ENCODE measurements at places on chromosomes 2 and 18.

DNA sequence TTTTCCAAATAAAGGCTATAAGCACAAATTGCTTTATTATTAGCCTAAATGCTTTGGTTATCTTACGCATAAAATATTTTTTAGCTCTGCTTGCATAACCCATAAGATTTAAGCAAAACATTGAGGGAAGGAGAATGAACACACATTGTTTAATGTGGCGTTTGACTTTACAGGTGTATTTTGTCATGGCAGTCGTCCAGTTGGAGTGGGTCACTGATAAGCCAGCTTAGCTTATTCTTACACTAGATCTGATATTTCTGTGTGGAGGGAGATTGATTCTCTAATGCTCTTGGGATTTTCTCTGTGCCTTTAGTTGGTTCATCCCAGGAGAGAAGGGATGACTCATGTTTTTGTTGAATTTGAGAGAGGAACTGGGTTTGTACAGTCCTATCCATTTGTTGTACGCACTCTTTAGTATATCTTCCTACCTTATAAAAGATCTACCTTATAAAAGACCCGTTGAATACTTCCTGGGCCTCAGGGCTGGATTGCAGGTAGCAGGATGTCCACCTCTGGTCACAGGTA lies 47.5 kb upstream of the ACYP2 start:
- no peak for DNase-seq

GRCh38 chr2:149562324-149562723 lies 25.3 kb downstream of the MMADHC start:
- DNase-seq, result no peak

GRCh38 chr2:2184549-2185249 lies 146.4 kb downstream of the MYT1L start:
- no peak for DNase-seq

GRCh38 chr2:85273738-85274731 lies 53.8 kb downstream of the TGOLN2 start:
- no peak for DNase-seq

GRCh38 chr2:200702646-200703118 lies 109.0 kb upstream of the BZW1 start:
- DNase-seq, result no peak

GRCh38 chr2:81084101-81084500 lies 779.5 kb upstream of the LRRTM1 start:
- no peak for DNase-seq

GRCh38 chr2:229098801-229099200 lies 172.3 kb downstream of the PID1 start:
- no peak for DNase-seq

- no peak for DNase-seq
Observed at GRCh38 chr2:220165401-220165800, 538.0 kb downstream of the SLC4A3 start.

DNA sequence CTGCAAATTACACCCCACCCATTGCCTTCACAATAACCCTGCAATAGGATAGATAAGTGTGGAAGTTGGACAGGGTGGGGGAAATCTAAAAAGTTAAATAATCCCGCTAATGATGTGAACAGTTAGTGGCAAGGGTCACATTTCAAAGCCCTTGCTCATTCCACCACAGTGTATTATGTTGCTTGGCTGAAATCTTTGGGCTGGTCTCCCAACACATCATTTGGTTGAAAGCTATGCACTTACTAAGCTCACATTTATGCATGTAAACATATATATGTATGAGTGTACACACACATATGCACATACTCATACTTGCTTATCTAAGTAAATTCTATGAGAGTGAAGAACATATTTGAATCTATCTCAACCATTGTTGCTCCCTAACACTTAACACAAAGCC lies 197.8 kb downstream of the RDH14 start:
- DNase-seq, result no peak

DNA sequence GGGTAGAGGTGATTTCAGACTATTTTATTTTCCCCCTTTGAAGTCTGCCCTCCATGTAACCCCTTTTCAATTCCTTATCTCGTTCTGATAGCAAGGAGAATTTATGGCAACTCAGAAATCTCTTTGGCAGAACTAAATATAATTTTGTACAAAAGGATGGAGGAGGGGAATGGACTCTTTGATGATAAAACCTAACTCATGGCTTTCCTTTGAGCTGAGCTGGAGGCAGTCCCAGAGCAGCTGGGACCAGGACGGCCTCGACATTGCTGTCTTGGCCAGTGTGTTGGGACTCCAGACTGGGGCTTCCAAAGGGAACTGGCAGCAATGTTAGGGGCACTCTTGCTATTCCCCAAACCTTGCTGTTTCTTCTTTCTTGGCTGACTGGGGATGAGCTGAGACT lies 47.7 kb downstream of the PAX8 start:
- no peak for DNase-seq

- no peak for DNase-seq
Observed at GRCh38 chr2:20565101-20565622, 85.7 kb downstream of the HS1BP3 start.

DNA sequence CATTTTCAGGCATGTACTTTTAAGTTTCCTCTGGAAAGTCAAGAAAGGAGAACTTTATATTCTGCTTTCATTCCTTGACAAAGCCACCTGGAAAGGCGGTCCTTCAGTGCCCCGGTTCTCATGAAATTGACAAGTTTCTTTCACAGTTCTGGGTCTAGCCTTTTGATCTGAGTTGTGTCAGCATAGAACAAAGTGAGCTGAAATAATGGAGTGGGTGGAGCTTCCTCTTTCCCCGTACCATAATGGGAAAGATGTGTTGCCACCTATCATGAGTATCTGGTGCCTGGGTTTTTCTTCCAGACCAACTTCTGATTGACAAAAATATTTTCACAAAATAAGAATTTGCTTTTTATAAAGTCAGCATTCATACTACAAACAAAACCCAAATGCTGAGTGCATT lies 49.3 kb downstream of the PTRHD1 start:
- no peak for DNase-seq

- DNase-seq, result no peak
Observed at GRCh38 chr18:9867071-9867594, 18.6 kb upstream of the TXNDC2 start.

GRCh38 chr2:240428245-240428644 lies 7.2 kb upstream of the GPC1 start:
- no peak for DNase-seq

GRCh38 chr2:203989521-203989920 lies 53.0 kb downstream of the ICOS start:
- no peak for DNase-seq

DNA sequence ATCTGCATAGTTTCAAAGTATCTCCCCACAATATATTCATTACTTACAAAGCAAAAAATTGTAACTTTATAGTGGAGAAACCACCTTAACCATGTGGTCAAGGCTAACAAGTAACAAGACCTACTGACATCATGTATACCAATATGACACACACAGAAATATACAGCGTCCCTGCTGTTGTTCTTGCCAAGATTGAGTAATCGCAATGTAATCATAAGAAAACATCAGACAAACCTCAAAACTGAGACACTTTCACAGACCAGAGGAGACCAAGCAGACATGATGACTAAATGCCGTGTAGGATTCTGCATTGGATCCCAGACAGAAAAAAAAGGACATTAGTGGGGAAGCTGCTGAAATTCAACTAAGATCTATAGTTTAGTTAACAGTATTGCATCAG lies 123.0 kb downstream of the ACAA2 start:
- no peak for DNase-seq

DNA sequence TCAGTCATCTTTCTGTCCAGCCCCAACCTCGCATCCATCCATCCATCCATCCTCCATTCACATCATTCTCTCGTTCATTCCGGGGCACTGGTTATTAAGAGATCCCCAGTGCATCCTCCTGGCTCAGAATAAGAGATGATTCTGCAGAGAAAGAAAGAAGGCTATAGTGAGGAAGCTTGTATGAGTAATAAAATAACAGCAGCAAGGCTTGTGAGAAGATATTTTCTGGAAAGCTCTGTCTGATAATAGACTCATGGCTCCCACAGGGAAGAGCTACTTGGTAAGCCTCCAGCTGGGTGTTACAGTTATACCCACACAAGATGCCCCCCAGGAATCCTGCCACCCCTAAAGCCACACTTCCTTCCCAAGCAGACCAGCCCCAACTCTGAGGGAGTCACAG lies 143.2 kb downstream of the MTCL1 start:
- DNase-seq, result no peak

DNA sequence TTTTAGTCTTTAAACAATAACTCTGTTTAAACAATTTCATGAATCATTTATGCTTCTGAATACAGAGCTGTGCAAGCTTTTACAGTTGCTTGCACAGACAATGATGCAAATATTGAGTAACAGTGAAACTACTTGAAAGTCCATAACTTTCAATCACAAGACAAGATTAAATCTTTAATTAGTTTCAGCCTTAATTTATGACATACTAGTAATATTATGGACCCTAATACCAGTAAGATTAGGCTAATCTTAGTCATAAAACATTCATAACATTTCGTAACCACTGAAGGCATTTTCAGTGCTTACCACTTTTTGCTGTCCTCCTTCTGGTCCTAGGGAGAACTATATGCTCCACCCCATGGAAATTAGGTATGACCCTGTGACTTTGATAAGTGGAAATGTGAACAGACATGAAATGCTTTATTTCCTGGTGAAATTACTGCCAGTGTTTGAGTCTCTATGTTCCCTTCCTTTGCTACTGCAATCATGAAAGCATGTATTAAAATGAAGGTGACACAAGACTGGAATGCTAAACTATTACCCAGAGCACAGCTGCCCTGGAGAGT lies 1.8 kb upstream of the COBLL1 start:
- DNase-seq, result no peak

GRCh38 chr18:65458871-65459270 lies 291.9 kb upstream of the CDH7 start:
- no peak for DNase-seq

DNA sequence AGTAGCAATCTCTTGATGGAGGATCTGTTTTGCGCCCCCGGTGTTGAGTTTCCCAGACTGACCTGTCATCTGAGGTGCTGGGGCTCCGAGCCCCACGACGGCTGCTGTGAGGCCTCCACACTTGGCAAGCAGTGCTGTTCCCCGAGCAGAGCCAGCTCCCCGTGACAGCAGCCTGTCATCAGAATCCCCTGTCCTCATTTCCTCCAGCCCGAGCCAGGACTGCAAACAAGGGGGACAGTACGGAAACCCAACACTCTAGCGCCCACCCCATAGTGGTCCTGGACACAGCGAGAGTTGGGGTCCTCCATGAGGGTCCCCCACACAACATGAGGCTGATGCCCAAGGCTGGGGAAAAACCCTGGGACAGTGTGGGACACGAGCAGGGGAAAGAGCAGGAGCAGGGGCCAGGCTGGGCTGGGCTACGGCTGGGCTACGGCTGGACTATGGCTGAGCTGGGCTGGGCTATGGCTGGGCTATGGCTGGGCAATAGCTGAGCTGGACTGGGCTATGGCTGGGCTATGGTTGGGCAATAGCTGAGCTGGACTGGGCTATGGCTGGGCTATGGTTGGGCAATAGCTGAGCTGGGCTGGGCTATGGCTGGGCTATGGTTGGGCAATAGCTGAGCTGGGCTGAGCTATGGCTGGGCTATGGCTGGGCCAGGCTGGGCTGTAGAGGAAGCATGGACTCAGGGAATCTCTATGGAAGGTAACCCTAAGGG lies 1.5 kb upstream of the KLHL30 start:
- peak; percentile 87 for DNase-seq

DNA sequence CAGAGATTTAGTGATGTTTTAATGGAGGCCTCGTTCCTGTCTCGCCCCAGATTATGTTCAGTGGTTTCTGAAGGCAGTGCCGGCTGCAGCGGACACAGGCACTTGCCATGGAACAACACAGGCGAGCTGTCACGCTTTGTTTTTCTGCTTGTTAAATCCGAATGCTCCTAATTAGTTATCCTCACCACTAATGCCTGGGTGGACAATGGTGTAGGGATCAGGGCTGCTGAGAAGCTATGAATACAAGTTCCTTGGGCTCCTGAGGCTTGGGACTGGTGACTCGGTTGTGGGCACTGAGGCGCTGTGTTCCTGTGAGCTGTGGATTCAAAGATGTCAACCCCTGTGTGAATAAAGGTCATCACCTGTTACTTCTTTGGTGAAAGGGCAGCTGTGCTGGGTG lies 123.5 kb downstream of the PLEKHM3 start:
- DNase-seq, result no peak

DNA sequence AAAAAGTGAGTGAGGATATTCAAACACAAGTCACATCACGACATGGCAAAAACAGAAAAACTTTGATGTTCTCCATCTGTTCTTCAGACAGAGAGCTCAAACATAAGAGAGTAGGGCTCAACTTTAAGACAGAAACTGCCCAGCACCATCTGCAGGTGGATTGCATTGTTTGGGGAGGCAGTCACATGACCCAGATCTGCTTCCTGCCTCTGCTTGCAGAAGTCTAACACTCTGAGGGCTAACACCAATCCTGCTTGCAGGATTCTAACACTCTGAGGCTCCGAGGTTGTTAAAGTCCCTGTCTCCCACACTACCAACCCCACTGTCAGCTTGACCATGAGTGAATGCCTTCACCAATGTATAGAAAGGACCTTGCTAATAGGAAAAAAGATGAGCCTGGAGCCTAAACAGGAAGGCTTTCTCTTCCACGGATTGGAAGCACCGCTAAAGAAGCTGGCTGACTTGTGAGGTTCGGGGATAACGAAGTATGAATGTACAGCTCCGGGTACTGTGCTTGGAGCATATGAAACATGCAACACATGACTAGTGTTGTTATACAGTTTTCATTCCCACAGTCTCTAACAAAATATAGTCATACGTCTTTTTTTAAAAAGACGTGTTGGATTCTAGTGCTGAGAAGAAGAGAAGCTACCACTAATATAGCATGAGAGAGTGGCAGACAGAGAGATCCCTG lies 176.6 kb upstream of the CREB1 start:
- DNase-seq, result no peak

DNA sequence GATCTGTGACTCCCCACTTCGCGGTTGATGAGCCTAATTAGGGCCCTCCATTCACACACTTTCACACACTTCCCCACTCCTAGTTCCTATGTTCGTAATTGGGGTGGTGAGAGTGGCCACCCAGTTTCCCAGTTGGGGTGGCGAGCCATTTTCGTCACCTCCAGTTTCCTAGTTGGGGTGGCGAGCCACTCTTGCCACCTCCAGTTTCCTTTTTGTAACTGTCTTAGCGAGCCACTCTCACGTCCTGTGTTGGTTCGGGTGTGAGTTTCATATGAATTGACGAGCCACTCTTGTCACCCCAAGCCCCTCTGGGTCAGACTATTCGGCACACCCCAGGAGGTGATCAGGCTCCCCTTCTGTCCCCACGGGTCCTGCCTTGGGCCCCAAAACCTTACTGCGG lies 14.0 kb downstream of the CYP20A1 start:
- no peak for DNase-seq

GRCh38 chr2:174750923-174751441 lies 13.3 kb downstream of the CHRNA1 start:
- no peak for DNase-seq

- DNase-seq, result no peak
Observed at GRCh38 chr18:44802508-44802907, 121.8 kb downstream of the SETBP1 start.

DNA sequence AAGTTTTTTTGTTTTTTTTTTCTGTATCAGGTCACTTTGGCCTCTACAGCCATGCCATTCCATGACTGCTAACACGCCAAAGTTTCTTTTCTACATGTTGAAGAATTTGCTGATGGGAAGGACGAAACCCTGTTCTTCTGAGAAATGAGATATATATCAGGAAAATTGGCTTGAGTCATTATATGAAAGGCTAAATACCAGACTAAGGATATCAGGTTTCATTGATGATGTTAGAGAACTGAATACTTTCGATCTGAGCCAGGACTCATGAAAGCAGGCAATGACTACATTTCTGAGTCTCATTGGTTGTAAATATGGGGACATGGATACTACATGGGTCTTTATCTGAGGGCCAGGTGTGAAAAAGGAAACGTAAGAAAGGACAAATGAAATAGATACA lies 181.4 kb downstream of the OSR1 start:
- no peak for DNase-seq

GRCh38 chr2:211457325-211457724 lies 900.9 kb downstream of the CPS1 start:
- DNase-seq, result no peak

Data from chondrocyte (in vitro differentiated cells).